PC-3 (cell line): ENCODE measurements at places on chromosomes 7 and 10. TPM values are rescaled to one million over a fixed set of nuclear protein-coding genes. Genes with fewer than 3 reads are reported as not detected.

The MYH16 gene
- 2.8 and 4.7 TPM in 2 replicates for total RNA-seq

The SLC26A4 gene
- total RNA-seq, result not detected in 2 replicates

The ZNF804B gene
- total RNA-seq, result not detected in 2 replicates

The AOAH gene
- not detected in 2 replicates for total RNA-seq

The IPMK gene
- 7.1 and 8.4 TPM in 2 replicates for total RNA-seq

The POLR1F gene
- total RNA-seq, result 19.8 and 22.3 TPM in 2 replicates

The CFAP43 gene
- total RNA-seq, result 0.17 and 0.44 TPM in 2 replicates

The ACTL6B gene
- not detected in 2 replicates for total RNA-seq

The SEC31B gene
- total RNA-seq, result 1.5 and 1.6 TPM in 2 replicates

The OGDHL gene
- 2.0 and 2.6 TPM in 2 replicates for total RNA-seq

The SNCG gene
- total RNA-seq, result 0.86 and 2.7 TPM in 2 replicates

The SEC24C gene
- 285 and 325 TPM in 2 replicates for total RNA-seq

The SPDYE2 gene
- not detected in 2 replicates for total RNA-seq

The CALML3 gene
- not detected in 2 replicates for total RNA-seq

The ATOH7 gene
- total RNA-seq, result 1.1 TPM in 1 of 2 replicates, not detected in the other

The AZGP1 gene
- 0.18 TPM in 1 of 2 replicates, not detected in the other for total RNA-seq

The AMPH gene
- total RNA-seq, result not detected in 2 replicates

GRCh38 chr10:10279906-10280305 is 737.8 kb upstream of the CELF2 start:
- DNase-seq, result no peak

GRCh38 chr10:102499356-102499755 is 3.2 kb downstream of the ACTR1A start:
- DNase-seq, result no peak

- peak; percentile 100 for DNase-seq
Observed at GRCh38 chr10:78706256-78706655, 362.5 kb upstream of the ZMIZ1 start.

GRCh38 chr10:24751716-24752115 is 28.0 kb upstream of the ARHGAP21 start:
- no peak for DNase-seq

DNA sequence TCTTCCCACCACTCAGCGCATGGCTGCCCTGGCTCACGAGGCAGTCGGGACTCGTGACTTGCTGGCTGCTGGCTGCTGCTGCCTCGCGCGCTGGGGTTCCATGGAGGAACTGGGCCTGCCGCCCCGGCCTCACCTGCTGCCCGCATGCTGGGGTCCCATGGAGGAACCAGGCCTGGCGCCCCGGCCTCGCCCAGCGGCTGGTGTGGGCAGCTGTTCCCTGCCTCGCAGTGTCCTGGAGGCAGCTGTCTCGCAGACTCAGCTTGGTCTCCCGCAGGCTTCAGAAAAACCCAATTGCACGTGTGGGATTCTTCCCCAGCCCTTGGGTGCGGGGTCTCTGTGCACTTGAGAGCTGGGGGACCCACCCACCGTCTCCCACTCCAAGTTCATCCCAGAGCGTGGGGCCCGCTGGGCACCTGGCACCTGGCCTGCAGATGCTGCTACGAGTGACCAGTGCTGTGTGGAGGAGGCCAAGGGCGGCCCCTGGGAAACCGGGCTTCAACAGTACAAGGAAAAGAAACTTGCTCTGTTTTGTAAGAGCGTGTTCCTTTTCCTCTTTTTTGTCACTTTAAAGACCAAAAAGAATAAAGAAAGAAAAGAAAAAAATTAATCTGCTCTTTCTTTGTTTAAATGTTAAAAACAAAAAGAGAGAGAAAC is 20.4 kb downstream of the PWWP2B start:
- DNase-seq, result no peak

DNA sequence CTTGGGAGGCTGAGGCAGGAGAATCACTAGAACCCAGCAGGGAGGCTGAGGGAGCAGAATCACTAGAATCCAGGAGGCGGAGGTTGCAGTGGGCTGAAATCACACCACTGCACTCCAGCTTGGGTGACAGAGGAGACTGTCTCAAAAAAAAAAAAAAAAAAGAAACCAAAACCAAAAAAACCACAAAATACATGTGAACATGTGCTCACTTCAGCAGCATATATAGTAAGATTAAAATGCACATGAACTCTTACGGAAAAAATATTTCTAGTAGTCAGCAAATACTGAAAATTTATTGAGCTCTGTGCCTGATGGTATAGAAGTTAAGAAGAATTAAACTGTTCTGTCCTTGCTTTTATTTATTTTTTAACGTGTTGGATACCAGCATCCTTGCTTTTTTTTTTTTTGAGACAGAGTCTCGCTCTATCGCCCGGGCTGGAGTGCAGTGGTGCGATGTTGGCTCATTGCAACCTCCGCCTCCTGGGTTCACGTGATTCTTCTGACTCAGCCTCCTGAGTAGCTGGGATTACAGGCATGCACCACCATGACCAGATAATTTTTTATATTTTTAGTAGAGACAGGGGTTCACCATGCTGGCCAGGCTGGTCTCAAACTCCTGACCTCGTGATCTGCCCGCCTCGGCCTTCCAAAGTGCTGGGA is 9.6 kb upstream of the ZNF487 start:
- DNase-seq, result no peak

- no peak for DNase-seq
Observed at GRCh38 chr10:62584731-62585130, 210.6 kb downstream of the ZNF365 start.

DNA sequence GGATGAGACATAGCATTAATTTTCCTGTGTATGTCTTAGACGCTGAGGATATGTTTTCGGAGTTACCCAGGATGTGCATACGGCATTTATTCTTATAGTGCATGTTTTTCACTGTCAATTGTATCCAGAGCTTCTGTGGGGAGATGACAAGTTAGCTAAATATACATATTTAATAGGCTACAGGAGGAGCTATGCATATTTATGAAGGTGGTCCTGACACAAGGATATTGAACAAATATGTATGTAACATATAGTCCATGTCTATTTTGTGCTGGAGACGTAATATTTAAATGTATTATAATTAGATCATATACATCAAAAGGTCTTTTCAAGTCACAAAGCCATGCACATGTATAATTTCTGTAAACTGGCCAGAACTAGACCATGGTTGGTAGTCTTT is 16.0 kb downstream of the IL6 start:
- no peak for DNase-seq

GRCh38 chr7:73308074-73308664 is 457 bp downstream of the NSUN5 start:
- DNase-seq, result peak; percentile 19

GRCh38 chr7:129612112-129613015 is 844 bp downstream of the NRF1 start:
- peak; percentile 11 for DNase-seq

DNA sequence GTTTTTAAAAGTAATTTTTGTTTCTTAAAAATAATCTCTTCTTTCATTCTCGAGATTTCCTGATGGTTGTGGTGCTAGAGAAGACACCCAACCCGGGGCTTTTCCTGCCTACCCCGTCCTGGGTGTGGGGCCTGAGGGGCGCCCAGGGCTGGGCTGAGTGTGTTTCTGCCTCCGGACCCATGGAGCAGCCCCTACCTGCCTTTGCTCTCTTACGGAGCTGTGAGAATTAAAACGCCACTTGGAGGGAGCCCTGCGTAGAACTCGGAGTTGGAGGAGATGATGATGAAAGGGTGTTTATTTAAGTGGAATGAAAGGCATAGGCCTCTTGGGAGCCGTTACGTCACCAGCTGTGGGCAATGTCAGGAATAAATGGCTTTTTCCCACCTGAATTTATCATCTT is 261.8 kb upstream of the SHH start:
- DNase-seq, result no peak

- peak; percentile 94 for DNase-seq
Observed at GRCh38 chr10:126634911-126635310, 35.6 kb downstream of the C10orf90 start.

- no peak for DNase-seq
Observed at GRCh38 chr7:93284908-93285307, 52.7 kb downstream of the VPS50 start.

DNA sequence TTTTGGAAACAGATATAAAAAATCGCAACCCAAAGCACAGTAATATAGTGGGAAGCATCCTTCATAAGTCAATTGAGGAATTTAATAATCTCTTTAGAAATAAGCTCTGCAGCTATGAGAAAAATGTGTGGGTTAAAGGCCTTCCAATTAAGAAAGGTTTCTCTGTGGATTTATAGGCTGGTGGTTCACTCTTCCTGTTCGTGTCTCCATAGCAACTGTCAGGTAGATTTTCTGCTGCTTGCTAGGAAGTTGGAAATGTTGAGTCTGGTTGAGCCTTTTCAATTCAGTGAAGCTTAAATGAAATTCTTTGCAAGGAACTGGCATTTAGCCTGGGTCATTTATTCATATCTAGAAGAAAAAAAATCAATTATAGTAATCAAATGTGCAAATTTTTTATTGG is 652.8 kb upstream of the CELF2 start:
- no peak for DNase-seq

- no peak for DNase-seq
Observed at GRCh38 chr7:50406935-50407334, 43.2 kb downstream of the FIGNL1 start.

DNA sequence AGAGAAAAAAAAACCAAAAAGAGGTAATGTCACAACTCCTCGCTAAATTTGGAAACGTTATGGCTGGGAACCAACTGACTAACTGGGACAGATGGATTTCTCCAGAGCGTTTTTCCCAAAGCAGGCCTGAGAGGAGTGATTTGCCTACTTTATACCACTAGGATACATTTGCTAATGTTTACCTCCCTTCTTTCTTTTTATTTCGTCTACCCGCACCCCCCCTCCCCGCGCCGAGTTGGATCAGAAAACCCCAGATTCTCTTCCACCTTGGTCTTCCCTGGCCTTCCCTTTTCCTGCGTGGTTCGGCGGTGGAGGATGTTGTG is 7.2 kb downstream of the CPA2 start:
- no peak for DNase-seq

GRCh38 chr7:11751807-11752389 is 80.1 kb downstream of the THSD7A start:
- DNase-seq, result peak; percentile 9

- DNase-seq, result no peak
Observed at GRCh38 chr10:116836902-116837523, 12.3 kb upstream of the ENO4 start.

- DNase-seq, result no peak
Observed at GRCh38 chr10:71135236-71135635, 77.1 kb upstream of the UNC5B start.

DNA sequence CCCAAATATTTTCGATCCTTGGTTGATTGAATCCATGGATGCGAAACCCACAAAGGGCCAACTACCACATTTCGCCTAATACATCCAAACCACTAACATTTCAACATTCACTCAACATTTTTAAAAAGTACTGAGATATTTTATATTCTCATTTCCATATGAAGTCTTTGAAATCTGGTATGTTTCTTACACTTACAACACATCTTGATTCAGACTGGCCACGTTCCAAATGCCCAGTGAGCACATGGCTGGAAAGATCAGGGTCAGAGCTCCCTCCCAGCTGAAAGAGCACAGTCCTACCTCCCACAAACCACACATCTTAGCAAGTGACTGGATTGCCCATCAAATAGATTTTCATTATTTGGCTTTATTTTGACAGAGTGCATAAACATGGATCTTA is 18.9 kb downstream of the NCAPG2 start:
- DNase-seq, result no peak

GRCh38 chr10:105146436-105146835 is 505.3 kb downstream of the SORCS3 start:
- peak; percentile 14 for DNase-seq

DNA sequence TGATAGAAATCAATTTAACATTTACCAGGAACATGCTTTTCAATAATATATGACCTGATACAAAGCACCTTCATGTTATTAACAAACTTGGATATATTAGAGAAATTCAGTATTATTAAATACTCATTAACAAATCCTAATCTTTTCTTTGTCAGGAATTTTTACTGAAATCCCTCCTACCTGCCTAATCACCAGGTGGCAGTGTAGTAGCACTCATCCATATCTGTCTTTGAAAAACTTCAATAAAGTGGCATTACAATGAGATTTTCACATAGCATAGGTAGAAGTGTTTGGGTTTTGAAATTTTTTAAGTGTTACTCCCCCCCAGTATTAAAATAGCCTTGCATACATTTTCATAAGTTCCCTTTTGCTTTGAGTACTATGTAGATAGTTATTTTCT is 1246.6 kb upstream of the LRRN3 start:
- DNase-seq, result peak; percentile 42

DNA sequence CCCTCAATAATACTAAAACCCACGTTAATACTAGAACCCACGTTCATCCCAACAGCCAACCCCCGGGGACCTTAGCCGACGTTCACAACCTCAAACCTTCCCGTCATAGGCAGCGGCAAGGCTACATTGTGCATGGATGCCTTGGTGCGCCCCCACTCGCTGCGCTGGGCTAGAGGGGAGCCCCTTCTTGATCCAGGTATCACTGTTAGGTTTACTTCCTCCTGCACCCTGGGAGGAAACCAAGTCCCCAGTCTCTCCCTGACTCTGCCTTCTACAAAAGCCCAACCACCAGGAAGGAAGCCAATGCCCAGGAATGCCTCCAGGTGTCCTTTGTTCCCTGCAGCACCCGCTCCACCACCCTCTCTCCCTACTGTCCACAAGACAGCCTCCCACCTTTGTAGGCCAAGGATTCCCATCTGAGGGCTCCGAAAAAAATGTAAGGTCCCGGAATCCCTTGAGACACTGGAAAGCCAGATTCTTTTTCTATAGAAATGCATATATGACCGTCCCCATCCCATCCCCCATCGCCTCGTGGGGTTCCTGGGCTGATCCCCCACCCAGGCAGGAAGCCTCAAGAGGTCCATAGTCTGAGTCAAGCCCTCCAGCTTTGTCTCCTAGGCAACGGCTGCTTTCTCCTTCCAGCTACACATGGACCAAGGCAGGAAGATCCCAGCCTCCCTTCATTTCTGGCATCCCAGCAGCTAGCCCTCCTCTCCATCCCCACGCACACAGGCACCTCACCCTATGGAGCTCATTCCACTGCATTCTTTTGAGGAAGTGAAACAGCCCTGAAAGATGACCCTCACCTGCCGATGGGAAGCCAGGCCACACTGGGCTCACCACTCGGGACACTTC is 25.2 kb downstream of the CTBP2 start:
- DNase-seq, result no peak

GRCh38 chr7:111919631-111920179 is 286.5 kb downstream of the DOCK4 start:
- DNase-seq, result peak; percentile 76
